ENCODE measurements at places on chromosomes 16 and 17. TPM values are rescaled to one million over a fixed set of nuclear protein-coding genes. Genes with fewer than 3 reads are reported as not detected.

EVI2A gene
- not detected for total RNA-seq

HAP1 gene
- 0.76 TPM for total RNA-seq

CCDC102A gene
- not detected for total RNA-seq

ZNF652 gene
- total RNA-seq: 37.4 TPM

CD79B gene
- not detected for total RNA-seq

CRLF3 gene
- total RNA-seq: 9.0 TPM

UMOD gene
- total RNA-seq: not detected

GDPD1 gene
- total RNA-seq: 34.3 TPM

TMEM132E gene
- 93.6 TPM for total RNA-seq

NXN gene
- total RNA-seq: 177 TPM

Data from glutamatergic neuron (in vitro differentiated cells).